ENCODE measurements at places on chromosomes 16 and 17. TPM values are rescaled to one million over a fixed set of nuclear protein-coding genes. Genes with fewer than 3 reads are reported as not detected.

The CCL3 gene
- total RNA-seq = not detected

The GUCY2D gene
- total RNA-seq = 0.38 TPM

The HSD17B1 gene
- 1.8 TPM for total RNA-seq

The PIGL gene
- total RNA-seq = 18.0 TPM

The ABCC12 gene
- total RNA-seq = 0.05 TPM

The TOM1L2 gene
- 21.5 TPM for total RNA-seq

The FTO gene
- total RNA-seq = 28.9 TPM

The NOB1 gene
- 110 TPM for total RNA-seq

The KDM6B gene
- total RNA-seq = 12.6 TPM

The ADORA2B gene
- 14.4 TPM for total RNA-seq

The OR3A3 gene
- not detected for total RNA-seq

The FAM234A gene
- 48.4 TPM for total RNA-seq

The SPNS2 gene
- 15.2 TPM for total RNA-seq

The EFCAB5 gene
- total RNA-seq = 0.15 TPM

All from A549 treated with Mapracorat at 1 μM for 4 hours (cell line).